ENCODE measurements at places on chromosomes 2 and 18.

DNA sequence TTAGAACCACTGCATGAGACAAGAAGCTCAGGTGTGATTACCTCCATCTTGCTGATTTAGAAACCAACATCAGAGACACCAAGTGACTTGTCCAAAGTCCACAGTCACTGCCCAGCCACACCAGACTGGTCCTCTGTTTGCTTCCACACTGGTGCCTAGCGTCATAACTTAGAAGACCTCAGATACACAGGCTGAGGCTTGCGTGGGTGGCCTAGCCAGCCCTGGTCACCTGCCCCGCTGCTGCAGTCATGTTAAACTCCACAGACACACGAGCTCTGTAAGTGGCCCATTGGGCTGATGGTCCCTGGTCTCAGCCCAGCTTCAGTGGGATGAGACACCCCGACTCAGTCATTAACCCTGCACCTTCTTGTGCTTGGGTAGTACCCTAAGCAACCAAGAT, 47.1 kb downstream of the CNGA3 start:
- no peak overlapping the region for H3K27ac ChIP-seq
- H3K27me3 ChIP-seq: peaks cover 29% of the 10 kb centered on the region
- no peaks in the 10 kb centered on the region for H3K4me1 ChIP-seq
- no peaks in the 10 kb centered on the region for H3K36me3 ChIP-seq

- no peak overlapping the region for H3K27ac ChIP-seq
- H3K36me3 ChIP-seq: no peaks in the 10 kb centered on the region
- H3K4me1 ChIP-seq: peaks cover 3% of the 10 kb centered on the region
Observed at GRCh38 chr2:120441744-120442471, 96.0 kb downstream of the INHBB start.

DNA sequence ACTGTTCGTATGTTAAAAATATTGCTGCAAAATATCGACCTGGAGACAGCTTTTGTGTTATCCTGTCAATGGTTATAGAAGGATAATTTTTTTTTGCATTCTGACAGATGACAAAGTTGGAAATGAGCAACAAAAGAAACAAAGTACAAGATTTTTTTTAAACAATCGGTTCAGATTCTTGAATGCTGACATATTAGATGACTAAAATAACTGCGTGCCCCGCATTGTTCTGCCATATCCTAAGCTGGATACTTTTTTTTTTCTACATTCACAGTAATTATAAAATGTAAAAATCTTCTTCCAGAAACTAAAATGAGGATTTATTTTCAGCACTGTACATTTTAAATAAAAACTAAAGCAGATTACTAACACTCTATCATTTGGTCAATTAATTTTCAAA, 67.1 kb downstream of the ABCG8 start:
- peaks cover 4% of the 10 kb centered on the region for H3K4me1 ChIP-seq
- DNase-seq: no peak
- no peak overlapping the region for H3K4me3 ChIP-seq
- H3K27ac ChIP-seq: no peak overlapping the region
- peaks cover 48% of the 10 kb centered on the region for H3K36me3 ChIP-seq

DNA sequence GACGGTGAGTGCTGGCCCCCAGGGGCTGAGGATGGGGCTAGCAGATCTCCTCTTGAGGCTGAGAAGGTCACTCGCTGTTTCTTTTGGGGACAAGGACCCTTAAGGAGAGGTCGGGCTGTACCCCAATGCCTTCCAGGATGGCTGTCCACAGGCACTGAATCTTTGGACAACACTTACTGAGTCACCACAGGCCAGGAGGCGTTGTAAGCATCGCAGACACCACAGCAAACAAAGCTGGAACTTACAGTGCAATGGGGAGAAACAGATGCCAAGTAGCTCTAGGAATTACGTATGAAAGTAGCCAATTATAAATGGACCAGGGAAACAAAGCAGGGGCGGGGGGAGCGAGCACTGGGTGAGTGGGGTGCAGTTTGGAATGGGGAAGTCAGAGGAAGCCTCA, 219.8 kb downstream of the GLI2 start:
- no peak overlapping the region for H3K4me3 ChIP-seq
- H3K4me1 ChIP-seq: peaks cover 4% of the 10 kb centered on the region

GRCh38 chr2:119864318-119864717, 104.6 kb downstream of the PTPN4 start:
- H3K4me3 ChIP-seq: no peak overlapping the region
- peaks cover 35% of the 10 kb centered on the region for H3K36me3 ChIP-seq
- peak overlapping the region; percentile 4 for H3K27ac ChIP-seq
- no peaks in the 10 kb centered on the region for H3K27me3 ChIP-seq

Data from activated CD8-positive, alpha-beta memory T cell treated with anti-CD3 and anti-CD28 coated beads, Interleukin-2, amount 10 ng/mL, durations not matched to agents 7 days and 5 days (primary cell).